ENCODE measurements at places on chromosomes 13 and 19.

GRCh38 chr19:31586282-31586681, 237.0 kb upstream of the TSHZ3 start:
- no peak for DNase-seq

DNA sequence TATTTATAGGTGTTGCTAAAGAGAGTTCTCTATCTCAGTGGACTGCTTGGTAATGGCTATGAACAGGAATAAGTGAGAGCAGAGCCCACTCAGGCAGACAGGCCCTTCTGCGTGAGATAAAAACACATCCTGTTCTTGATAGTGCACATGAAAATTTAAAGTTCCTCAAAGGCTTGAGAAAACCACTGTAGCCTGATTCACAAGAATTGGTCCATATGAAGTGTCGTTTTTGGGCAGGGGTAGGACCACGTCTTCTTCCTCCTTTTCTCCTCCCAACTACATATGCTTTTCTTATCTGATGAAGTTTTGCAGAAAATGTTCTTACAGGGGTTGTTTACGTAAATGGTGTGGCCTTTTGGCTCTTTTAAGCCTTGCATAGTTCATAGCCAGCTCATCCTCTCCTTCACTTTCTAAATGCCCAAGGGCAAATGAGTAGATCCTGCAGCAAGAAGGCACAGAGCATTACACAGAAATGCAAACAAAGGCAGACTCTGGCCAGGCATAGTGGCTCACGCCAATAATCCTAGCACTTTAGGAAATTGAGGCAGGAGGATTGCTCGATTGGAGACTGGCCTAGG, 53.8 kb downstream of the RNF6 start:
- DNase-seq, result no peak

DNA sequence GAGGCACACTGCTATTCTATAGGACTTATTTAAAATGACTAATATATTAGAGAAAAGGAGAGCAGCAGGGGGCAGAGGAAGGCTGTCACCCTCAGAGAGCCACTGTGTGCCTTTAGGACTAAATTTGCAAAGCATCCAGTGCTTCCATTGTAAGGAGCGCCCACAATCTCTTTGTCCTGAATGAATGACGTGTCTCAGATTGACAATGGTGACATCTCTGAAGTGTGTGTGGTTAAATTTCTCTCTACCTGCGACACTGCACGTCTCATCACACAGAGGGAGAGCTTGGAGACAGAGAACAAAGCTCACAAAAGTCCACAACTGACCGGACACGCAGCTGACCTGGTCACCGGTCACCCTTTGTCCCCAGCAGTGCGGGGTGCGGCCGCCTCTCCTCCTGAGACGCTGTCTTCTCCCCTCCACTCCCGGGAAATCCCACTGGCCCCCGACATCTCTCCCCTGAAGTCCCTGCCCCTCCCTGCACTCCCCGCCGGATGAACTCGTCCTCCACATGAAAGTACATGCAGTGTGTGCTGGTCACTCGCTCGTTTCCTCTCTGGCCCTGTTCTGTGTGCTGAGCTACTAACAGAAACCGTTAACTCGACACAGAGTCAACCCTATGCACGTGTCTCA, 107.2 kb downstream of the RAB20 start:
- no peak for DNase-seq

- DNase-seq, result no peak
Measured at GRCh38 chr13:94178625-94179244, 300.7 kb downstream of the DCT start.

DNA sequence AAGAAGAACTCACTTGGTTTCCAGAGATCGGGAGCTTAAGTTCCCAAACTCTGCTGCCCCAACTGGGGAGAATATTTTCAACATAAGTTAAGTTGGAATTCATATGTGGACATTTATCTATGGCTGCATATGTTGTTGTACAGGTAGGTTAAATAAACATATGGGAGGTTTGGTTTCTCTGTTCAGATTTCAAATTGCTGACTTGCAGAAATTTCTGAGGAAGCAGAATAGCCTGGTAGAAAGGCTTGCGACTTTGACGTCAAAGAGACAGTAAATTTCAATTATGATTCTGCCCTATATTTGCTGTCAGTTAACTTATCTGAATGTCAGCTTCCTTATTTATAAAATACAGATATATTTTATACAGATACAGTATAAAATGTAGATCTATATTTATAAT, 40.0 kb upstream of the TPP2 start:
- no peak for DNase-seq

DNA sequence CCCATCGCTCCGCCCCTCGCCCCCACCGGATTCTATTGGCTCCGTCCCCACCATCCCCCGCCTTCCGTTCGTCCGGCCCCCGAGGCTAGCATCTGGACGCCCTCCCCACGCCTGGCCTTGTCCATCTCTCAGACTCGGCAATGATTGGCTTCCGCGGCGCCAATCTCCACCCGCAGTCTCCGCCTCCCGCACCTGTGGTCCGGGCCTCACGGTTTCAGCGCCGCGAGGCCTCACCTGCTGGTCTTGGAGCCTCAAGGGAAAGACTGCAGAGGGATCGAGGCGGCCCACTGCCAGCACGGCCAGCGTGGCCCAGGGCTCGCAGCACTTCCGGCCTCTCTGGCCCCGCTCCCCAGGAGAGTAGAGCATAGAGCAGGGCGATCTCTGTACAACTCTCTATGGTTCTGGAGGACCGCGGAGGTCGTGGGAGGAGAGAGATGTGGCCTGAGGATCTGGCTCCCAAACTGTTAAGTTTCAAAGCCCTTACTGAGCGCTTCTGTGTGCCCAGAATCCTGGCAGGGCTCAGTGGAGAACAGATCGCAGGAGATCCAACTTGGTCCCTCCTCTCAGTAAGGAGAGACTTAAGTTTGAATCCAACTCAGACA, at the start of gene ERCC1:
TSS of gene ERCC1 (minus strand) at position 329 of the 602 bp plus-strand sequence. CDS start 543 bp downstream, outside the sequence.
- DNase-seq, result no peak

- no peak for DNase-seq
Measured at GRCh38 chr13:83085186-83085900, 796.9 kb downstream of the SLITRK1 start.

- DNase-seq, result no peak
Measured at GRCh38 chr13:49026851-49027250, 51.1 kb downstream of the FNDC3A start.

DNA sequence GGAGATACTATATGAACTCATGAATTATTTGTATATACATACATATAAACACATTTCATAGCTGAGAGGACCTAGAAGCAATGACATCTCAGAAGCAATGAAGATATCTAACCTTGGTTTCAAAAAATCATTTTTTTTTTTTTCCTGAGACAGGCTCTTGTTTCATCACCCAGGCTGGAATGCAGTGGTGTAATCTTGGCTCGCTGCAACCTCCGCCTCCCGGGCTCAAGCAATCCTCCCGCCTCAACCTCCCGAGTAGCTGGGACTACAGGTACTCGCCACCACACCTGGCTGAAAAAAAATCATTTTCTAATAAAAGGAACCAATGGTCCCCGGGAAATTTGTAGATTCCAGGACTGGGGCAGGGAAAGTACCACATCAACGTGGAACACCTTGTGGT, 4.0 kb downstream of the ZNF565 start:
- no peak for DNase-seq

DNA sequence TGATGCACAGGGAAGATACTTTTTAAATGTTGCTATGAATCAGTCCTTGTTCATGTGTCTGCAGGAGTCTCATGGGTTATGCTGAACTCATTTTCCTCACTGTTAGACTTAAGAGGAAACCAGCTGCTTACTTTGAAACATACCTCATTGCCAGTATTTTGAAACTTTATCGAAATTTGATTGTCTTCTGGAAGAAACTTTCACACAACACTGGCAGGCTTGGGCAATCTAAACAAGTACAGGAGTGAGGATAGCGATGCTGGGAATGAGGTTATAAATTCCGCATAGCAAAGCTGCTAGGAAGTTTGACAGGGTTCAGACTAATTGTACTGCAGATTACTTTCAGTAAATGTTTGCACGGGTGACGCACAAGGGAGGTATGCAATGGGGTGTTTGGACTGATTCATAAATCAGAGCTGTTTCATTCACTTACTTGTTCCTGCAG, 245.7 kb downstream of the DNAJC15 start:
- DNase-seq, result no peak

DNA sequence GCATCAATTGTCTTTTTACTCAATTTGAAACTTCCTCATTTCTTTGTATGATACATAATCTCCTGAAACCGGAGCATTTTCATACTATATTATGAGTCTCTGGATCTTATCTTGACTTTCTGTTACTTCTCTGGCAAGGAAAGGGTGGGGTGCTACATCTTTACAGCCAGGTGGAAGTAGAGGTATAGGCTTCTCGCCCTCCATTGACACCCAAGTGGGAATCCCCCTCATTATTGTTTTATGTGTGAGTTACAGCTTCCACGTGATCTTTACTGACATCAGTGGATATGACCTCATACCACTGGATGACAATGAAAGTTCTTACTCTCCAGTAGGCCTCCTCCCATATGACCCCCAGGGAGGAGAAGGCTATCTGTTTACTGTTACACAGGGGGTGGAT, 262.1 kb upstream of the DACH1 start:
- DNase-seq, result no peak

GRCh38 chr19:53772943-53773342, 51.2 kb downstream of the NLRP12 start:
- peak; percentile 9 for DNase-seq

- DNase-seq, result no peak
Measured at GRCh38 chr13:100560498-100561157, 28.0 kb downstream of the GGACT start.

GRCh38 chr19:38877781-38878574, at the start of gene RINL:
Gene RINL, minus strand, starts transcription at chr19:38878275. Its CDS starts 1,533 bp downstream, at chr19:38876742.
- peak; percentile 34 for DNase-seq

DNA sequence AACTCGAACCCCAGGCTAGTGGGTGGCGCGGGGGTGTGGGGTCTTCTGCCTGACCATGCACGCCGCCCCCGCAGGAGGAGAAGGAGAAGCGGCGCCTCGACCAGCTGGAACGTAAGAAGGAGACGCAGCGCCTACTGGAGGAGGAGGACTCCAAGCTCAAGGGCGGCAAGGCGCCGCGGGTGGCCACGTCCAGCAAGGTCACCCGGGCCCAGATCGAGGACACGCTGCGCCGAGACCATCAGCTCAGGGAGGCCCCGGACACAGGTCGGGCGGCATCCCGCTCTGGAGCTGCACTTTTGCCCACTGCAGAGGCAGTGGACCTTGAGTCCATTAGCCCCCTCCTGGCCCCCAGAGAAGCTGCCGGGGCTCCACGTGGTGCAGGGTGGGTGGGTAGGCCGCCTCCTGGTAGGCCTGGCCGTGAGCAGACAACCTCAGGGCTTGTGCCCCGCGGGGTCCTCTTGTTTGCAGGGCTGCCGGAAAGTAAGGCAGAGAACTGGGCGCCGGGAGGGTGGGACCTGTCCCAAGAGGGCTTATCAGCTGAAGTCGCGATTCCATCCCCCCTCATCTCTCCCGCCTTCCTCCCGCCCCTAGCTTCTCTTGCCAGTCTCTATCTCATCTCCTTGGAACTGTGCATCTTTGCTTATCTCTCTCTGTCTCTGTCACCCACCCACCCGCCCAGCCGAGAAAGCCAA, 9.9 kb downstream of the CCDC124 start:
- no peak for DNase-seq

DNA sequence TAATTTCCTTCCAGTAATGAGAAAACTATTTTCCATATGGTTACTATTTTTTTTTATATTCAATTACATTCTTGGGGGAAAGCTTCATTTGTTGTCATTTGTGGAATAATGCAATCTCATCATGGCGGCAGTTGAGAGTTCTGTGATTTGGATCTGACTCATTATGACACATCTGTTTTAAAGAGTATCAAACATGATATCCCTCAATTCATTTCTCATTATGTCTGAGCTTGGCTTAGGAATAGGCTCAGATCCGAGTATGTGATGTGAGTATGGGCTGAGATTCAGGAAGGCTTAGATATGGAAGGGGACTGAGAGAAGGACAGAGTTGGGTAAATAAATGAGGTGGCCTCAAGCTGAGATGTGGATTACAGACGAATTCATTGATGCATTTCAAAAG, 64.4 kb downstream of the POSTN start:
- DNase-seq, result no peak

DNA sequence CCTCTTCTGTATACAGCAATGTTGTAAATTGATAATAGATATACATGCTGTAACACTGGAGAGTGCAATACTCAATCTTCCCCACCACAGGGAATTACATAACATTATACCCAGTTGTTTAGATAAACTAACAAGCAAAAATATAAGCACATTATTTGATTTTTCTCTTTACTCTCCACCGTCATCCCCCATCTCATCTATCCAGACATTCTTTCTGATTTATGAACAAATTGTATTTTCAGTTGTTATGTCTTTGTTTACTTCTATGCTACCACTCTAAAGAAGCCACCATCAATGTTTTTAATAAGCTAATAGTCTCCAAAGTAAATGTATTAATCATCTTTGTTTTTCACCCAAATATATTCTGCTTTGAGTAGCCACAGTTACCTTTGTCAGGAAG, 490.7 kb upstream of the GPC6 start:
- no peak for DNase-seq

GRCh38 chr19:23799321-23799720, 40.6 kb upstream of the ZNF681 start:
- no peak for DNase-seq

- no peak for DNase-seq
Measured at GRCh38 chr19:2546128-2547032, 70.5 kb downstream of the GADD45B start.

- DNase-seq, result no peak
Measured at GRCh38 chr13:51435002-51435578, 17.7 kb downstream of the INTS6 start.

GRCh38 chr13:112898621-112899280, 70.3 kb upstream of the MCF2L start:
- no peak for DNase-seq

DNA sequence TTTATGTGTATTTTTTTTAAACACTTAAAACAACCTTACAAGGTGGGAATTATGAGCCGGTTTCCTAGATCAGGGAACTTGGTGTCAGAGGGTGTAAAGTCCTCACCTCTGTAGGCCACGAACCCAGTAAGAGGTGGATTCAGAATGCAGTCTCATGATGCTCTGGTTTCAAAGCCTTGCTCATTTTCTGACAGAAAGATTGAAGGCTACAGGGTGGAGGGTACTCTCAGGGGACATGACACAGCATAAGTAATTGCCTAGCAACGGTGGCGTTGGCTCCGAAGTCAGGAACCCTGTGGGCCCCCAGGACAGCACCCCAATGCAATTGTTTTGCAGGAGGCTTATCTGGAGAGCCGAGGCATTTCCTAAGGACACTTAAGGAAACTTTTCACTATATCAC, 794.7 kb downstream of the EFNB2 start:
- no peak for DNase-seq

DNA sequence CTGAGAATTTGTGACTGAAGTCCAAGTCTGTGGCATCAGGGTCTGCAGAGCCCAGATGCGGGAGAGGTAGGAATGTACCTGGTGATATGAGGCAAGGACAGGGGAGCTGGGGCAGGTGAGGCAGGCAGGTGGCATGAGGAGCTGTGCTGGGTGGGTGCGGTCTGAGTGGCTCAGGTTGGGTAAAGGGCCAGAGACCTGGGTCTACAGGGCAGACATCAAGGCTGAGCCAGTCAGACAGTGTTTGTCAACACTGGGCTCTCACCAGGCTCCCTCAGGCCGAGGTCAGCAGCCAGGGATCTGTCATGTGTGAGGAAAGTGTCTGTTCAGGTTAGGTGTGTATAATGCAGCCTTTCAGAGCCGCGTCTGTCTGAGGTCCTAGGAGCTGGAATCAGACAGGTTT, 18.6 kb downstream of the GPI start:
- no peak for DNase-seq

All from stimulated activated CD4-positive, alpha-beta T cell treated with anti-CD3 and anti-CD28 coated beads, Interleukin-1b, Interleukin-23, amount 100 ng/mL, for 1 hour (primary cell).